ENCODE measurements at places on chromosomes 1 and 21.

DNA sequence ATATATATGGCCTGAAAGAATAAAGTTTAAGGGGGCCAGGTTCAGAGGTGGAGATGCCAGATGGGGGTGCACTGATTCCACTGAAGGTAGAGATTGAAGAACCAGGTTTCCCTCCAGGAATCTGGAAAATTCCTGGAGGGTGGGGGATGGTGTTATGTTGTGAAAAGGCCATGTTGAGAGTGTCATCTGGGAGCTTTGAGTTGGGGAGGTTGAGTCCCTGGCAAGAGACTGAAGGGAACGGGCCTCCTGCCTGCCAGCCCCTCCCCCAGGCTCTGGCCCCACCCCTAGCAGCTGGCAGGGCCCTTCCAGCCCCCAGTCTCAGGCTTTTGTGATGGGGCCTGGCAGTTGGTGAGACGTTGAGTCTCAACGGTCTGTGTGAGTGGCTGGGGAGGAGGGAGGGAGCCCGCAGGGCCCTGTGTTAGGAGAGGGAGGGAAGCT, 4.1 kb downstream of the PTPRU start:
- no peak for DNase-seq

DNA sequence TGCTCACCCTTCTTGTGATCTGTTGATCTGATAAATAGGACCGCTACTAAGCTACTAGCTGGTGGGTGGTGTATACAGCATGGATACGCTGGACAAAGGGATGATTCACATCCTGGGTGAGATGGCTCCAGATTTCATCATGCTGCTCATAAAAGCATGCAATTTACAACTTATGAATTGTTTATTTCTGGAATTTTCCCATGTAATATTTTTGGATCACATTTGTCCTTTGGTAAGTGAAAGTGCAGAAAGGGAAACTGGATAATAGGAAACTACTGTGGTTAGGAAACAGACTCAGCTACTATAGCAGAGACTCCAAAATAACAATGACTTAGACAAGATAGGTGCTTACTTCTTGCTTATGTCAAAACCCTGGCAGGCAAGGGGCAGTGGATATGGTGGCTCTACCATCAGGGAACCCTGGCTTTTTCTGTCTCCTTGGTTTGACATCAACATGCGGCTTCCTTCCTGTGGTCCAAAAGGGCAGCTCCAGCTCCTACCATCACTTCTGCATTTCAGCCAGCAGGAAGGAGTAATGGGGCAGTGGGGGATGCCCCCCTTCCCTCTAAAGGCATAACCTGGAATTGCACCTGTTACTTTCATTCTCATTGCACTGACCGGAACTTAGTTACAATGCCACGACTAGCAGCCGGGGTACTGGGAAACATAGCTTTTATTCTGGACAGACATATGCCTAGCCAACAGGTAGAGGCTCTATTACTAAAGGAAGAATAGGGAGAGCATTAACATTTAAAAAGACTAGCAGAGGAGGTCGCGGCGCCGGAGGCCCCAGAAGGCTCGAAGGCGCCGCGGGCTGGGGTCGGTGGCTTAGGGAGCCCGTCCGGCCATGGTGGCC, 13.8 kb upstream of the AK2 start:
- DNase-seq = no peak

GRCh38 chr1:209162651-209163050, 420.9 kb upstream of the CAMK1G start:
- no peak for DNase-seq

DNA sequence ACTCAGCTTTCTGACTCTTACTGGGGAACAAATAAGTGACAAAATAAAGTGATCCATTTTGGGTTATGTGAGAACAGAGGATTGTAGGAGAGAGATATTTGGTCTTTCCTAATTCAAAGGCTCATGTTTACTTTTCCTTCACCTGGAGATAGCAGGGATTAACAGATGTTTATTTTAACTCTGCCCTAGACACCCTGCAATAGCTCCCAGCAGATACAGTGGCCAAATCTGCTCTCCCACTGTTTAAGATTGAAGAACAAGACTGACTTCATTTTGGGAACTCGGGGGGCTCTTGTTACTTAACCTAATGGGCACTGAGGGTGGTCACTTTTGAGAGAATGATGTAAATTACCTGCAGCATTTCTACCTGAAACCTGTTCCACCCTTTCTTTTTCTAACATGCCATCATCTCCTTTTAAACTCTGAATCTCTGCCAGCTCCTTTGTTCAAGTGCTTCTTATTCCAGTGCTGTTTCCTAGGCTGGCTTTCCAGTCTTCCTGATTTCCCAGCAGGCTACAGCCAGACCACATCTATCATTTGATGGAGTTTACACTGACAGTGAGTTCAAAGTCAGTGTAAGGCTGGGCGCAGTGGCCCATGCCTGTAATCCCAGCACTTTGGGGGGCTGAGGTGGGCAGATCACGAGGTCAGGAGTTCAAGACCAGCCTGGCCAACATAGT, 90.0 kb downstream of the SELENOF start:
- DNase-seq = no peak

DNA sequence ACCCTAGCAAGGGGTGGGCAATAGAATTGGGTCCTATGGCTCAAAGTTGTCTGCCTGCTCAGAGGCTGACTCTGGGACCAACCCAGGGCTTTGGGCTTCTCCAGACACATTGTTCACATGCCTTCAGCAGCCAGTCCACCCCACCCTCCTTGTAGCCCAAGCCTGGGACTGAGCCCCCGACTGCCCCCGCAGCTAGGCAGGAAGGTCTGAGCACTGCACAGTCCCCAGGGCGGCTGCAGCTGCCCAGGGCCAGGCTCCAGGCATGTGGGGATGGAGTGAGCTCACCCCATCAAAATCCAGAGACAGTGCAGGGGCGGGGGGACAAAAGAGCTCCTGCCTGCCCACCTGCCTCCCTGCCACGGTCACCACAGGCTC, 35.6 kb downstream of the HSPG2 start:
- no peak for DNase-seq

DNA sequence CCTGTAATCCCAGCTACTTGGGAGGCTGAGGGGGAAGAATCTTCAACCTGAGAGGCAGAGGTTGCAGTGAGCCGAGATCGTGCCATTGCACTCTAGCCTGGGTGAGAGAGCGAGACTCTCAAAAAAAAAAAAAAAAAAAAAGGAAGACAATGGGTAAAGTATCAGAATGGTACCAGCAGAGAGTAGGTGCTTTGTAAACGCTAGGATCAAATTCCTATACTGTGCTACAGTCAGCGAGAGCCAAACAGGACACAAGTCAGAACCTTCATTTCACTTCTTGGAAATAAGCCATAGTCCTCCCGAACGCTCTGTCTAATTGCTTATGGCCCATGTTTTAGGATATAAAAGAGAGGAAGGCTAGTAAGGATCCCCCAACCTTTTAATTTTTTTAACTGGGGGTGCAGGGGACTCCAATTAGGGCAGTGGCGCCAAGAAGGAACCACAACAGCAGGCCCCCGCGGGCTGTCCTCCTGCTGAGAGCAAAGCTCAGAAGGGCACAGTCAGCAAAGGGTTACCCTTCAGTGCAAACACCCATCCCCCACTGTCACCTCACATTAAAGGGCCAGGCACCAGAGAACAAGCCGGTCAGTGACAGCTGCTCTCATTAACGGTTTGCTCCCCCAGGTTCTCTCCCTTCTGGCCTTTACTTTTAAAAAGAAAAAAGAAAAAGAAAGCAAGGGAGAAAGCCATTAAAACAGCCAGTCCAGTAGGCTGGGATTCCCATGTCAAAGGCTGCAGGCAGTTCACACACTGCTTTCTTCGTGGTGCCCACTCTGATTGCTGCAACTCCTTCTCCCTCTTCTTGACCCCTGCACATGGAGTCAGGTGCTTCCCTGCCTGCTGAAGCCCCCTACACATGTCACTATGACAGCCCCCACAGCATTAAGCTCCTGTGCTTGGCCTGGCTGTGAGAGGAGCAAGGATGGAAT, 69.4 kb downstream of the PLPP3 start:
- DNase-seq = no peak

- no peak for DNase-seq
Observed at GRCh38 chr1:157151073-157151472, 12.9 kb upstream of the ETV3 start.

DNA sequence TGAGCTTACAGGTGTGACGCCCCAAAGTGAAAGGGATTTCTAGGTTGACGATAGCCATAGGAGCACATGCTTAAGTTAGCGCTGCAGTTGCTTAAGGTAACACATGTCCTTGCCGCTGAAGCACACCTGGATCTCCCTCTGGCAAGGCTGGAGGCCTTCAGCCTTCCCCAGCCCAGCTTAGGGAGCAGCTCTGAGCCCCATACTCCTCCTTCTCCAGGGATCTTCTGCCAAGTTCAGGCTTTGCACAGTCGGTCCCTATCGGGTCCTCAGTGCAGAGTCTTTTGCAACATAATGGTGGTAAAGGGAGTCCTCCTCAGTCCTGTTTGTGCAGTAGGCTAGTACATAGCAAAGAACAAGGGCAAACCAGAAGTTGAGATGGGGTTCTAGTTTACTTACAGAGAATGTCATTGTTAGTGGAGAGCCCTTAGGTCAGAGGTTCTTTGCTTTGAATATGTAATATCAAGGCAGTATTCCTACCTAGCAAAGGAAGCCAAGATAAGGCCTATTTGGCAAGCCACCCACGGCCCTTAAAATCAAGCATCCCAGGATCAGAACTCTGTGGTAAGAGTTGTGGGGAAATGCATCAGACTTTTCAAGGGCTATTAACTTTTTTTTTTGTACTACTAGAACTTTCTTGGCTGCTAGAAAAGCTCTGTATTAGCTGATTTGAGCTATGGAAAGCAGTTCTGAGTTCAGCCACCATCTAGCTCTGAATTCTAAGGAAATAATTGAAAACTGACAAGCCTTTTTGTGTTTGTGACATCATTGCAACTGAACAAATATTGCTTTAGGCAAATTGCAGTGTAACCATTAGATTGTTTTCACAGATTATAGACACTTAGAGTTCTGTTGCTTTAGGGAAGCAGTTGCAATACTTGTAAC, 1.4 kb downstream of the EVA1C start:
- DNase-seq = no peak

- no peak for DNase-seq
Observed at GRCh38 chr1:42758641-42759040, 8.2 kb downstream of the P3H1 start.

- DNase-seq = no peak
Observed at GRCh38 chr1:40312238-40313205, 4.6 kb downstream of the COL9A2 start.

- no peak for DNase-seq
Observed at GRCh38 chr1:46174448-46175231, at the start of gene TSPAN1. TSPAN1 (plus strand) TSS chr1:46175087; CDS start chr1:46181108, 6,021 bp downstream.

- DNase-seq = no peak
Observed at GRCh38 chr1:152466217-152466616, 44.4 kb upstream of the LCE5A start.

DNA sequence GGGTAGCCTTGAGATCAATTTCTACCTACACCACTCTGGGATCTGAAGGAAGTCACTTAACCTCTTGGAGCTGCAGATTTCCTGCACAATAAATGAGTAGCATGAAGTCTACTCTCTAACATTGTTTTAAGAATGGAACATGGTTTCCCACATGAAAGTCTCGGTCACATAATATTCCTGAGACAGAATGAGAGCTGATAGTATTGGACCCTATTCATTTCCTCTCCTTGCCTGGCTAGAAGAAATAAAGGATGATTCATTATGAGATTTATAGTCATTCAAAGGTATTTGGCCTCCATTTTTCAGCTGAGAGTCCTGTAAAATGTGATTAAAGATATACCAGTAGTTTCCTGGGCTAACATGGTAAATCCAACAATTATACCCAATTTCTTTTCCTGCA, 56.7 kb downstream of the ARHGAP29 start:
- DNase-seq = no peak

DNA sequence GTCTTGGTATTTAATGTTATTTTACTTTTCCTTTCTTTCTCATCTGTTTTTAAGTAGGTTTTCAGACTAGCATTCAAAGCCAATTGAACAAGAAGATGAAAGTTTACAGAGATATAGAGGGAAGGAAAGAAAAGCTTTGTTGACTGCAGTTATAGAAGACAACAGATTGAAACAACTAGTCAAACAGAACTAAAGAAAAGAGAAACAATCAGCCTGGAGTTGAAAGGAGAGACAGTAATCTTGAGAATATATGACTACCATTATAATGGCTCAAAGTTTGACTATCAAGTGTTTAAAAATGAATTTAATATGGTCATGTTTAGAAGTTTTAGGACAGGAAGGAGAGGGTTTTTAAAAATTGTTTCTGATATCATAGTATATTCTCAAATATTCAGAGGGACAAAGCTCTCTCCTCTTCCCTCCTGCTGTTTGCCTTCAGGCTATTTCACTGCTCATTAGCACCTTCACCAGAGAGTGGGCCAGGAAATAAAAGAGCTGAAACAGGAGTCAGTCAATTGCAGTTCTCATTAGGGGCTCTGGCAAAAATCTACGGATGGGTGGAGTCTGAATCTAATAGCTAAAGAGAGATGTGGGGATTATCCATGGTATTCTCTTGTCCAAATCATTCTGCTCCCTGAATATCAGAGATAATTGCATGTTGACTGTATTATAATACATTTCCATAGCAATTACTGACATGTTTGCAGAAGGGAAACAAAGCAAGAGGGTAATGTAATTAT, 577.8 kb downstream of the BRINP3 start:
- DNase-seq = no peak

DNA sequence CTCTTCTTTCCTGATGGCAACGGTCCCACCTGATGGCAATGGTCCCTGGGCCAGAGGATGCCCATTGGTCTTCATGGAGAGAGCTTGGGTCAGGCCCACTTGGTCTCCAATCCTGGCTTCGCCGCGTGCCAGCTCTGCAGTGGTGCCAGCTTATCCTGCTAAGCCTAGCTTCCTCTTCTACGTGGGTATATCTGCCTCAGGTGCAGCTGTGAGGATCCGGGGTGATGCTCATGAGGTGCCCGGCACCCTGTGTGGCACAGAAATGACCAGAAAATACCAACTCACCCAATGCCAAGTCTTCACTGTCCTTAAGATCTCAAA, 437.4 kb downstream of the CAMTA1 start:
- DNase-seq = no peak

DNA sequence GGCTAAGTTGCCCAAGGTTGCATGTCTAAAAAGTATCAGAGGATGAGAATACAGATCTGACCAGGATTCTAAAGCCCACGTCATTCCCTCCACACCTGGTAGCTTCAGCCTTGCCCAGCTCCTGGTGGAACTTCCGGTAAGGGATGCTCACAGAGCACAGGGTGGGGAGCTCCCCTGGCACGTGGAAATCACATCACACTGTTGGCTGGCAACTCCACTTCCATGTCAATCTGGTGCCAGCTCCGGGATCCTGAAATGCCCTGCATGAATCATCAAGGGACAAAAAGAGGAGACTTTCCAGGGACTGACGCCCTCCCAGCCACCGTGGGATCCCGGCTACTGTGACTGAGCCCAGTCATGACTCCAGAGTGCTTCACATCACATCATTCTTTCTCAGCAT, 12.4 kb upstream of the BCAR3 start:
- DNase-seq = no peak

DNA sequence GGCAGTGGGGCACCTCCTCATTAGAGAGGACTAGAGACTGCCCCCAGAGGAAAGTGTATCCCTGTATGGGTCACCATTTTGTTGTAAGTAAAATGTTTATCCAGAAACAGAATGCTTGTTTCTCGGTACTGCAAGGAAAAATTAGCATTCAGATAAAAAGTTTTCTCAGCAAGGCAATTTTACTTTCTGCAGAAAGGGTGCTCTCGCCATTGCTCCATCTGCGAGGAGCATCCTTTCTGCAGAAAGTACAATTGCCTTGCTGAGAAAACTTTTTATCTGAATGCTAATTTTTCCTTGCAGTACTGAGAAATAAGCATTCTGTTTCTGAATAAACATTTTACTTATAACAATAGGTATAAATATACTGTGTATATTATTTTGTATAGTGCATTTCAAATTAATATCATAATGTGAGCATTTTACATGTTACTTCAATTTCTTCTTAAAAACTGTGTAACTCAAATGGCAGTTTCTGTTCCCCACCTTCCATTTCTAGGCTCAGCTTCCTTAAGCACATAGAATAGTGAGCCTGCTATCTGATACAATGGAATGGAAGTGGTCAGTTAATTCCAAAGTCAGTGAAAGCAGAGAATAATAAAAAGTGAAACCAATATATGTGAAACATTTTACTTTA, 76.5 kb upstream of the DESI2 start:
- no peak for DNase-seq
